ENCODE measurements at places on chromosomes 6 and 20. TPM values are rescaled to one million over a fixed set of nuclear protein-coding genes. Genes with fewer than 3 reads are reported as not detected.

Gene TMEM242
- 2.9 TPM for total RNA-seq

Gene FAM184A
- total RNA-seq, result 0.83 TPM

Gene PPIL6
- total RNA-seq, result 0.35 TPM

Gene IDH3B
- 136 TPM for total RNA-seq

Gene LHFPL5
- total RNA-seq, result not detected

Gene PXMP4
- total RNA-seq, result 11.7 TPM

Gene EDN3
- total RNA-seq, result 7.5 TPM

Gene PNPLA1
- total RNA-seq, result 0.64 TPM

Gene RIMS1
- 0.13 TPM for total RNA-seq

Gene GSS
- 75.2 TPM for total RNA-seq

Gene LPIN3
- 36.2 TPM for total RNA-seq

Gene CPNE5
- 1.4 TPM for total RNA-seq

Gene FAM229B
- 7.4 TPM for total RNA-seq

Gene CCN5
- 22.5 TPM for total RNA-seq

Gene ZC2HC1B
- total RNA-seq, result not detected

Gene ISM1
- 4.2 TPM for total RNA-seq

Gene APMAP
- total RNA-seq, result 22.6 TPM

Gene SLC32A1
- not detected for total RNA-seq

Gene MLN
- not detected for total RNA-seq

Gene GSTA2
- total RNA-seq, result not detected

Gene HSPA1L
- total RNA-seq, result 0.97 TPM

Gene SNAP25
- 0.57 TPM for total RNA-seq

Gene LY6G6F
- total RNA-seq, result not detected

Gene PRPH2
- total RNA-seq, result 0.94 TPM

Gene RAMACL
- 1.3 TPM for total RNA-seq

All from esophagus squamous epithelium (tissue), 5 donors.